Putamen (tissue), 1 donor: ENCODE measurements at places on chromosomes 12 and 14.

- no peak for DNase-seq
These were observed 85.3 kb downstream of the DAAM1 start for GRCh38 chr14:59273737-59274136.

DNA sequence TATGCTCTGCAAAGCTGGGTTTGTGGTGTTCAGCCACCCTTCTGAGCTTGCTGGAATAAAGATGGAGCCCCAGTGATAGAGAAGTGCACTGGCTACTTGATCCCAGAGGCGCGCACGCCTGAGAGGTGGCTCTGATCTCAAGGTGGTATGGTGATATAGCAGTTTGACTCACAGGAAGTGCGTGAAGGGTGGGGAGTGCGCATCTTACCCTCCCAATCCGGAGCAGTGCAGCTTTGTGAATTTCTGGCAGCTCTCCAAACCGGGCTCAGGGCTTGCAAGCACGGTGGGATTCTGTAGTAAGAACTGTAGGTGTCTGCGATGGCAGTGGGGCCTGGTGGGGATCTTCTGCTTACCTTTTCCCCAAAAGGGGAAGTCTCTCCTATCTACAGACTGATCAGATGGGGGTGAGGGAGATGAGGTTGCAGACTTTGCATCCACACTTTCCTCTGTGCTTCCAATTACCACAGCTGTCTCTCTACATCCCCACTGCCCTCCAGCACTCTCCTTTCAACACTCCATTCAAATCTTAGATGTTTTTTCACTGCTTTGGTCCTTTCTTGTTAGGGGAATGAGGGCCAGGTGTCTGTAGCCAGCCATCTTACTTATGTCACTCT lies 197.4 kb upstream of the SLC38A2 start:
- DNase-seq, result no peak

DNA sequence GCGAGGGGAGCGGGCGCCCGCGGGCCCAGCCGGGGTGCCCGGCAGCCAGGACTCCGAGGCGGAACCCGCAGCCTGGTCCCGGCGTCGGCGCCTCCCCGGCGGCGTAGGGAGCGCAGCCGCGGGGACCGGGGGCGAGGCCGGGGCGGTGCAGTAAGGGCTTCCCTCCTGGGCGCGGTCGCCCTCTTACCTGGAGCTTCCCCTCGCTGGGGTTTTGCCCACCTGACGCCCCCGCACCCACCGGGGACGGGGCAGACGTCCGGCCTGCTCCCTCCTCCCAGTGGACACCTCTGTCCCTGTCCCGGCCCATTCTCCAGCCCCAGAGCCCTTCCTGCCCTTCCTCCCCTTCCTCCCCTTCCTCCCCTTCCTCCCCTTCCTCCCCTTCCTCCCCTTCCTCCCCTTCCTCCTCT lies 413 bp upstream of the TUBA1C start:
- no peak for DNase-seq

GRCh38 chr12:32322354-32322753 lies 77.0 kb upstream of the FGD4 start:
- no peak for DNase-seq

- no peak for DNase-seq
These were observed 20.1 kb upstream of the GARIN6 start for GRCh38 chr12:99627459-99627858.

- no peak for DNase-seq
These were observed 2.9 kb downstream of the RBM23 start for GRCh38 chr14:22915886-22916521.

DNA sequence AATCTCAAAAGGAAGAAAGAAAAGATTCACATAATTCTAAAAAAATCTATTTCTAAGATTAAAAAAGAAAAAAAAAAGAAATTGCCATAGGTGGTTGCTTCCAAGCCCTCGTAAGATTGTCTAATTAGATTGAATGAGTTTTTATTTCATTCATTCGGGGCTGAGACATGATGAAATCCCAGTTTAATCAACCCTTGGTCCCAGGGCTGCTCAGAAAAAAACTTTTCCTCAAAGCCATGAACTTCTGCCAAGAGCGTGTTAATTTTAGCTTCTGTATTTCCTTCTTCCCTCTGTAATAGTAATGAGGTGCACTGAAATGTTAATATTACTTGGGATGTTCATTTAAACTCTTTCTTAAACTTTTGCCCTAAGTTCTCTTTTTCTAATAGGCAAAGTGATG lies 62.6 kb downstream of the TMEM132D start:
- no peak for DNase-seq

DNA sequence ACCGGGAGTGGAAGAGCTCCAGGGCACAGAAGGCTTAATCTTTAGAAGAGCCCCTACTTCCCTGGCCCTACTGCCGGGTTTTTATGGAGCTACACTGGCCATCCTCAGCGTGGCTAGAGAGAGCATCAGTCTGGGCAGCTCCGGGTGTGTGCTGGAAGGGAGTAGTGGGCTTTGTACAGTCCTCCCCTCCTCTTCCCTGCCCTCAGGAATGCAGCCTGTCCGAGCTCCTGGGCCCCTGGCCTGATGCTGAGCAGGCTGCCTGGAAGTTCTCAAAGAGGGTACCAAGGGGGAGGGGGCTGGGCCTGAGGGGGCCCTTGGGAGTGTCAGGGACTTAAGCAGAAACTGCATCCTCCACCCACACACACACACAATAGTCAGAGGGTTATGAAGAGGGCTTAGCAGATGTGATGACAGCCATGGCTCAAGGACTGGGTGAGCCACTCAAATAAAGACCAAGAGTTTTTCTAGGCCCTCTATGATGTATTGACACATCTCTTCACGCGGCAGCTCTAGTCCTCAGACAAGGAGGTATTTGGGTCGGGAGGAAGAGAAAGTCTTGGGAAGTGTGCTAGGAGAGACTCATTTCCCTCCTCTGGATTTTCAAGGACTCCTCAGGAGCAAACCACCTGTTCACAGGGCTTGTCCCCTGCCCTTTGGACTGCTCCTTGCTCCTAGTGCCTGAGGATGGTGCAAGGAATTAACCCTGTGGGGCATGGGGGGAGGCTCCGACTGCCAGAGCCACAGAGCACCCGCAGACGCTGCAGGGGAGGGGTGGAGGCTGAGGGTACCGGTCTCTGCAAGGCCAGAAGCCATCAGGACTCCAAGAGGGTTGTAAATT lies 16.5 kb upstream of the FIGNL2 start:
- no peak for DNase-seq

DNA sequence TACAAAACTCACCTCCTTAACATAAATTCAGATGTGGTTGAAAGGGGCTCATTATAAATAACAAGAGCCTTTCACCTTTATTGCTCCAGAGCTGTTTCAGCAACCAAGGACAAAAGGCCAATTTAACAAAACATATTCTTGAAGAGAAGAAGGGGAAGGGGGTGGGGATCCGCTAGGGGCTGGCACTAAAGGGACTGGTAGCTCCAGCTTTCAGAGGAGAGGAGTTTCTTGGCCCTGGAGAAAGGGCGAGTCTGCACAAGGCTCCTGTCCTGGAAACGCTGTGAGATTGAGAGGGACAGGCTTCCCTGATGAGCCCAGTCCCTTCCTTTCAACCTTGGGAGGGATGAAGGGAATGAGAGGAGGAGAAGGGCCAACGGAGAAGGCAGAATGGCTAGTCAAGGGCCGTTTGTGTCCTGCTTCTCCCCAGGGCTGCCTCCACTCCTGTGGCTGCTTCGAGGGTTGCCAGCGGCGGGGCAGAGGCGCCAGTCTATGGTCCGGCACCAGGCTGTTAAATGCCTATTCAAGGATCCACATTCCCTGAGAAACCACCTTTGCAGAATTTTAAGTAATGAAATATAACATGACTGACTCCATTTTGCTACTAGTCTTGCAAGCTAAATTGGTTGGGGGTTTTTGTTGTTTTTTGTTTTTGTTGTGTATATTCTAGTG lies 9.7 kb upstream of the PIGH start:
- DNase-seq, result no peak

GRCh38 chr14:22491683-22492621 lies 97.1 kb downstream of the DAD1 start:
- no peak for DNase-seq

- DNase-seq, result no peak
These were observed 253.1 kb downstream of the ANO2 start for GRCh38 chr12:5691943-5692342.
